ENCODE measurements at places on chromosomes 4 and X.
A peak's percentile ranks its signal among the peaks of the same experiment; 100 is the strongest.

- DNase-seq: no peak
These were observed 135.6 kb upstream of the EPHA5 start for GRCh38 chr4:65805936-65806335.

GRCh38 chr4:77496457-77496856 lies 109.2 kb upstream of the CXCL13 start:
- DNase-seq: no peak

DNA sequence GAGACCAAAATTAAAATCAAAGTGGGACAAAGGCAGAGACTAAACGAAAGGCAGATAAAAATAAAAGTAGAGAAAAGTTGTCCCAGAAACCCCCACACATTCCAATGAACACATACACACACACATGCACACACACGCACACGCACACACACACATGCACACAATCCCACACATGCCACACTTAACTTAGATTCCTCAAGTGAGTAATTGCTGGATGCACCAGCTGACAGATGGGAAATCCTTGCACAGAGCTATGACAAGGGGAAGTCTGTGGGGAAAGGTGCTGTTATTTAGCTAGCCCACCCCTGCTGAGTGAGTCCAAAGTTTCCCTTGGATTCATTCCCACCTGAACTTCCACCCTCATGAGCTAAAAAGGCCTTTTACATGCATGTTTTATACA lies 233.9 kb downstream of the RAB28 start:
- DNase-seq: no peak

- no peak for DNase-seq
These were observed 417.4 kb downstream of the PACRGL start for GRCh38 chr4:21117541-21118180.

DNA sequence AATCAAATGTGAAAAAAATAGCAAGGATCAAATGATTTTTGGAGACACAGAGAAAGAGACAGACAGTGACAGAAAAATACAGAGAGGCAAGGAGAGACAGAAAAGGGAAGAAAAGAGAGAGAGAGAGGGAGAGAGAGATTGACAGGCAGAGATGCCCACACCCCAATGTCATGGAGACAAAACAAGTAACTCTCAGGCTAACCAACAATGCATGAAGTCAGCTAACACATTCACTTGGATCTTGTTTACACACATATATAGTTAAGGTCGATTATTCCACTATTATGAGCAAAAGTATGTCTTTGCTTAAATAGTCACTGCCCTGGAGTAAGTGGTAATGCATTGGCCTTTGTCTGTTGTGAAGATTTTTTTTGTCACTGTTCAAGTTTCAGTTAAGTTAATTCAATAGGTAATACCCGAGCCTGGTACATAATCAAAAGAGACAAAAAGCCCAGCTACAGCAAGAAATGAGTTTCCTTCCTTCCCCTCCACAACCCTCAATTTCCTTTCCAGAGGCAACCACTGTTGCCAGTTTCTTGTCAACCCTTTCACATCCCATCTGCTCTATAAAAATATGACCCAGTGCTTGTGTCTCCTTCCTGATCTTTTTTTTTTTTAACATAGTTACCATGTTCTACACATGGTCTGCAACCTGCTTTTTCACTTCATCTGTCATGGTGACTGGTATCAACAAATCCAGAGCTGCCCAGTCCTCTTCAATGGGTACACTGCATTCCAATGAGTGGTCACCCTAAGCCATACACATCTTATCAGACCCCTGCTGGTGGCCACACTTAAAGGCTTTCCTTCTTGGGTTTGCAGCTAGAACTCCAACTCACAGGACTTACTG lies 52.1 kb downstream of the PROM1 start:
- no peak for DNase-seq

DNA sequence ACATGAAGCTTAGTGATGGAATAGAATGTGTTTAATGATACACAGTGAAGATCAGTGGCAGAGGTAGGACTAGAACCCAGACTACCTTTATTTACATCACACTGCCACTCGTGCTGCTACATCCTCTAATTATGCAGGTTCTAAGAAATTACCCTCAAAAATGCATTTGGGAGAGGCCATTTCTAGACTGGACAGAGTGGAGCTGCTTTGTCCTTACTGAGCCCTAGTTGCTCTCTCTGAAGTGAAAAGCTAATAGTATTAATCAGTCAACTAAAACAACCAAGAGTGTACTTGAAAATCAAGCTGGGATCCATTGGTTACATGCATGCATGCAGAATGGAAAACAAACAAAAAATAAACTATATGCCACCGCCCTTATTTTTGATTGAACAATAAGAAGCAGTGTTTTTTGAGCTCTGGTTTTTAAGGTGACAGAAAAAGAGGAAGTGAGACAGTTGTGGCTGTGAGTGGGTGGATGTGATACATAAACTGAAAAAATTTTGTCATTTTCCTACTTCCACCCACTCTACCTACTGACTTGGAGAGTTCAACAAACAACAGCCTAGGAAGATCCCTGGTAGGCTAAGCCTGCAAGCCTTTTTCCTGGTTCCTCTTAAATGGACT lies 6.8 kb upstream of the VSIG4 start:
- DNase-seq: no peak

DNA sequence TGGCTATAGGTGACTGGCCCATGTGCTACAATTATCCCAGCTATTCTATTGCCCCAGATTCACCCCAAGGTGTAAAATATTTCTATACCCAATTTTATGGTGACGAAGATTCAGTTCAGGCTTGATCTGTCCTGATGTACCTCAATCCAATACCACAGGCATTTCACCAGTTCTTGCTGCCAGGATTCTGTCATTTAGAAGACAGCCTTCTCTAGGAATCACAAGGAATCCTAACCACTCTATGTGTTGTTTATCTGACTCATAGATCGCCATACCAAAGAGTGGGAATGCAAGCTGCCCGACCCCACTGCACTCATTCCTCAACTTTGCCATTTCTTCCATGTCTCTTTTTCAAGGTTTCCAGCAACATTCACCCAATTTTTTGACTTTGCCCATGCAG lies 355.0 kb upstream of the EMCN start:
- peak; percentile 75 for DNase-seq

GRCh38 chrX:139967300-139967699 lies 2.0 kb upstream of the CXorf66 start:
- peak; percentile 15 for DNase-seq

DNA sequence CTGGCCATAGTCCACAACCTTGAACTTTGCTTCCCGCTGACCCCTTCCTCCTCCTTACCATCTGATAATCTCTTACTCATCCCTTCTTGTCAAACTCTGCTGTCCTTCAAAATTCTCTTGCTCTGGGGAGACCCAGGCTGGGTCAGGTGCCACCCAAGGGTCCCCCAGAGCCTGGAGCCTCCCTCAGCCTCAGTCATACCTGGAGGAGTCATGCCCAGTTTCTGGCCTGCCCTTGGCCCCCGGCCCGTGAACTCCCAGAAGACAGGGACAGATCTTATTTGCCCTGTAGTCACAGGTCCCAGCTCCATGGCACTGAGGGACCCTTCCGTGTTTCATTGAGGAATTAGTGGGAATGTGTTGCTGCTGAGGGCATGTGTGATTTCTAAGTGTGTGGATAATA lies 4.7 kb upstream of the GPR78 start:
- no peak for DNase-seq

GRCh38 chr4:172892300-172892699 lies 276.3 kb upstream of the GALNT7 start:
- peak; percentile 7 for DNase-seq

DNA sequence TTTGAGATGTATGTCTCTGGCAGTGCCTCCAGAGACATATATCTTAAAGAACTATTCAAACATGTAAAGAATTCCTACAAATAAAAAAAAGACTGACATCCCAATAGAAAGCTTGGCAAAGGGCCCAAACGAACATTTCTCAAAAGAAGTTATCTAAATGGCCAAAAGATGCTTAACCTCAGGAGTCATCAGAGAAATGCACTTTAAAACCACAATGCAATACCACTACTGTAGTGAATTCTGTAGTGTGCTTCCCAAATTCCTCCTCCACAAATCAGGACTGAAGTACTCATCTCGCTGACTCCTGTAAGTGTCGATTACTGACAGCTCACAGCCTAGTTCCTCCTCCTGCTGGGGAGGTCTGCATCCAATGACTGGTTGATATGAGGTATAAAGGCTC lies 129.0 kb upstream of the MAMLD1 start:
- DNase-seq: peak; percentile 67

- DNase-seq: peak; percentile 56
These were observed 35.3 kb downstream of the FRMD7 start for GRCh38 chrX:132092439-132093065.

GRCh38 chrX:10741550-10741949 lies 121.2 kb upstream of the MID1 start:
- DNase-seq: peak; percentile 65

DNA sequence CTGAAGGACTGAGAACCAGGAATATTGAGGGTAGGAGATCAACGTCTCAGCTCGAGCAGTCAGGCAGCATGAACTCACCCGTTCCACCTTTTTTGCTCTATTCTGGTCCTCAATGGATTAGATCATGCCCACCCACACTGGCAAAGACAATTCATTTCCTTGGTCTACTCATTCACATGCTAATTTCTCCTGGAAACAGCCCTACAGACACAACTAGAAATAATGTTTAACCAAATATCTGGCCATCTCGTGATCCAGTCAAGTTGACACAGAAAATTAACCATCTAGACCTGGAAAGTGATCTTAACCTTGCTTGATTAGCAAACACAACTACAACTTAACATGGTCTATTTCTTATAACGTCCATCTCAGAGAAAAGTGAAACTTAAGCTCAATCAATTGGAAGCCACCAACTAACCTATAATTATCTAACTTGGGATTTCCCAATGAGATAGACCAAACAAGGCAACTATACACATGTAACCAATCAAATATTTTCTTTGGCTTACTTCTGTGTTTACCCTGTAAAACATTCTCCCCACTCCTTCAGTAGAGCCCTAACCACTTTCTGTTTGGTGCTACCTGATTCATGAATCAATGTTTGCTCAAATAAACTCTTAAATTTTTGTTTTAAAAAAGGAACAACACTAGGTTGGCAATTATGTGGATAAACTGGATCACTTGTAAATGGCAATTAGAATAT lies 69.7 kb upstream of the MAMLD1 start:
- no peak for DNase-seq

DNA sequence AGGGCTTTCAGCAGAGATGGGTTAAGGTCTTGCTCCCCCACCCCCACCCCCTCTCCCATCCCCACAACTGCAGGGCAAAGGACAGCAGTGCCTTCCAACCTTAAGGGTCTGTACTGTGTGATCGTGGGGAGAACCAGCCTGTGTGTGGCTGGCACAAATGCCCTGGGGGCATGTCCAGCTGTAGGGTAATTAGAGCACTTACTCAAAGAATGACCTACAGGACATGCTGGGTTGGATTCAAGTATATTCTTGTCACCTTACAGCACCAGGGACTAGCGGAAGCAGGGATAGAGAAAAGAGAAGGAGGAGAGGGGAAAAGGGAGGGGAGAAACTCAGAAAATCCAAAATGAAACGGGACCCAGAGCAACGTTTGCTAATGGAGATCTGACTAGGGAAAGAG lies 191.3 kb upstream of the GATB start:
- DNase-seq: no peak

- peak; percentile 6 for DNase-seq
These were observed 275.5 kb downstream of the PPARGC1A start for GRCh38 chr4:23614284-23614892.

DNA sequence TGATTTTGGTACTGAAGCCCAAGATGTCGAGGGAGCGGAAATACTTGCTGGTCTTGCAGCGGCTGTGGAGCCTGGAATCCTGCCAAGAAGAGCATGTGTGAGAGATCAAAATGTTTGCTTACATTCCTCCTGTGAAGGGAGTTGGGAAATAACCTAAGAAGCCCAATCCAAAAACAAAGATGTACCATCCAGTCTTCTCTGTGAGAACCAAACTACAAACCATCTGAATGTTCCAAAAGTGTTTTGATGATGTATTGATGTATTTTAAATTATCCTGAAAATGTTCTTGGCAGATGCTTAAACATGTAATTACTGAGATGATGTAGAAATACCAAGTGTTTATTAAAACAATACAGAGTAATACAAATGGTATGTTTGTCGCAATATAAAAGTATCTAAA lies 10.1 kb upstream of the ADH1A start:
- DNase-seq: peak; percentile 95

GRCh38 chr4:147362938-147363337 lies 118.0 kb upstream of the EDNRA start:
- peak; percentile 70 for DNase-seq

GRCh38 chr4:5724377-5724776 lies 13.4 kb downstream of the EVC start:
- peak; percentile 20 for DNase-seq

DNA sequence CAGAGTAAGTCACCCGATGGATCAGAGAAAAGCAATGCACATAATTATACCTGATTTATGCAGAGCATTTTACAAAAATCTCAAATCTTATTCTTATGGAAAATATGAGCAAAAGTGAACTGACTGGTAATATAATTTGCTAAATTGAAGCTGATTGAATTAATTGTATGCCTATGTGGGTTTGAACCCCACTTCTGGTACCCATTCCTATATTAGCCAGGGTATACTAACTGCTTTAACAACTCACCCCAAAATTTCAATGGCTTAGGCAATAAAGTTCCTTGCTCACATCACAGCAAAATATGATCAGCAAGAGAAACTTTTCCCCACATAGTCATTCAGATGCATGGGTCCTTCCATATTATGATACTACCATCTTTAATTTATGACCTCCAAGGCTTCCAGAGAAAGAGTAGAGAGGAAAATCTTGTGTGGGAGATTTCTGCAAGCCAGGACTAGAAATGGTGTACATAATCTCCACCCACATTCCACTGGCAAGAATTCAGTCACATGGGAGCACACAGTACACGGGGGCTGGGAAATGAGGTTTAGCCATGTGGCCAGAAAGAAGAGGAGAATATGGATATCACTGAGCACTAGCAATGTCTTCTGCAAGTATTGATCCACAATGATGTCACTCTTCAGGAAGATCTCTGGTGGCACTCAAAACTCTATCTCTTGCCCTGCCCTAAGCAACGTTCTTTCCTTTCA lies 640.7 kb downstream of the BCOR start:
- peak; percentile 0 for DNase-seq

DNA sequence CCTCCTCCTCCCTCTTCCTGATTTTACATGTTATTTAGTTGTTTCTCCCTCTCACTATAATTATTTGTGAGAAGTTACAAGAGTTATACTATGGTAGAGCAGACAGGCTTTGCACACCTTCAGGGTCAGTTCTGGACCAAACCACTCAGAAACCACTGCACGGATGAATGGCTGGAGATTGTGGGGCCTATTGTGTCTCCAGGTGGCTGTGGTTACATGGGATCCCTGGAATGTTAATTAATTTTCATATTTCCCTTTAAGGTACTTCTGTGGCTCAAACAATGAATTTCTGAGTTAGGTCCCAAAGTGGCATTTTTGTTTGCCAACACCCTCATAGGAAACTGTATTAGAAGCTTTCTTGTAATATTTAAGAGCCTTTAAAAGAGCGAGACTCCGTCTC lies 151.9 kb downstream of the BMPR1B start:
- DNase-seq: no peak

GRCh38 chr4:874056-874455 lies 48.1 kb upstream of the CPLX1 start:
- DNase-seq: no peak

DNA sequence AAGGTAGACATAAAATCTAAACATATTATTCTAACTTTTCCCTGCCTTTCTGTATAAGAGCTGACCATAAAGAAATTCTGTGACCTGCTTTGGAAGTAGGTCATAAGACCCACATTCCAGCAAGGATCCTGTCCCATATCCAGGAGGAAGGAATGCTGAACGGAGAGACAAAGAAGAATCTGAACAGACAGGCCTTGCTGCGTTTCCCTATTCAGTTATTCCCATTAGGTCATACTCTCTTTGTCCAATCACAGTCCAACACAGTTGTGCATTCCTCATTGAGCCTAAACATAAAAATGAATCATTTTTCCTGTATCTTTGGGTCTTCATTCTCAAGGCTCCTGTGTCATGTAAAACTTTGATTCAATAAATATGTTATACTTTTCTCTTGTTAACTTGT lies 287.6 kb upstream of the TAPT1 start:
- peak; percentile 39 for DNase-seq

Data from EH (cell line).